ENCODE measurements at places on chromosomes 3 and 15. TPM values are rescaled to one million over a fixed set of nuclear protein-coding genes. Genes with fewer than 3 reads are reported as not detected.

DNA sequence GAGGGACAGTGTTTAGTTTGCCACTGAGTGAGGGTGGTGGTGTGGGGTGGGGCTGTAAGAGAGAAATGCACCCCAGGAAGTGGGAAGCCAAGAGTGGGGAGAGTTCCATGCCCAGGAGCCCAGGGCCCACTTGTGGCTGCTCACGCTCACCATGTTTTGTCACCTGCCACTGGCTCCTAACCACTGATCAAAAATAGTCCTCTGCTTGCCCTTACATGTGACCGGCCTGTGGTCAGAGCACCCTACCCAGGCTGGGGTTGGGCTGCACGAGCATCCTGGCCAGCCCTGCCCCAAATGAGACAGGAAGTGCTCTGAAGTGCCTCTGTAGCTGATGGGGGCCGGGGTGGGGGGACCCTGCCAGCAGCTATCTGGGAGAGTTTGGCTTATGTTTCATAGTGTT is 216.3 kb downstream of the RPLP1 start:
- DNase-seq: no peak

GRCh38 chr3:51971350-51971749 is 2.5 kb downstream of the ABHD14B start:
- no peak for DNase-seq

DNA sequence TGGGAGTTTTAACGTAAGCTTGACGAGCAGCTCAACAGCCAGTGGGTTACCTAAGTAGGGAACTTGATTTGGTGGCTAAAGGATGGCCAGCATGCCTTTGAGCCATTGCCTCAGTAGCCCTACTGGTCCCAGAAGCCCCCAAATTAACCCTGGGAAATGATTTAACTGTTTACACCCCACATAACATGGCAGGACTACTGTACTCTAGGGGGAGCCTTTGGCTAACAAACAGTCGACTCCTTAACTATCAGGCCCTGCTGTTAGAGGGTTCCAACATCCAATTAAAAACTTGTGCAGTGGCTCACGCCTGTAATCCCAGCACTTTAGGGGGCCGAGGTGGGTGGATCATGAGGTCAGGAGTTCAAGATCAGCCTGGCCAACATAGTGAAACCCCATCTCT is 9.4 kb upstream of the SMCO1 start:
- DNase-seq: no peak

- peak; percentile 70 for DNase-seq
Measured at GRCh38 chr15:65083262-65083701, 6.7 kb downstream of the KBTBD13 start.

GRCh38 chr15:70792171-70792573 is 28.8 kb upstream of the UACA start:
- no peak for DNase-seq

- peak; percentile 50 for DNase-seq
Measured at GRCh38 chr3:20130106-20130505, 55.9 kb downstream of the SGO1 start.

GABRR3 gene
- polyA plus RNA-seq: 0.03 TPM

GRCh38 chr15:81795899-81796298 is 249.9 kb downstream of the MEX3B start:
- DNase-seq: no peak

DNA sequence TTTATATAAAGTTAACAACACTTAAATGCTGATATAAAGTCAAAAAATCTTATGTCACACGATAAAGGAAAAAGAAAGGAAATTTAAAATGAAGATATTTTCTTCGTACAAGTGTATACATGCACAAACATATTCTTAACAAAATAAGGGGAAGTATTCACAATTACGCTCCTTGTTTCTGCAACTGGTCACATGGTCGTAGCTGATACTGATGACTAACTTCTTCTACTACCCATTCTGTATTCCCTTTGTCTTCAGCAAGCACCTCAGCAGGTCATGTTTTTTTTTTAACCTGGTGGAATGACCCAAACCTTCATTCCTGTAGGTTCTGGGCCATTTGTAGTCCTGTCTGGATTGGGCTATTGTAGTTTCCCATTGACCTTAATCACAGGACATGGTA is 30.0 kb upstream of the CMTM8 start:
- no peak for DNase-seq

FBXO22 gene
- 52.2 TPM for polyA plus RNA-seq

PODXL2 gene
- 44.6 TPM for polyA plus RNA-seq

- no peak for DNase-seq
Measured at GRCh38 chr3:7285505-7285904, 424.6 kb downstream of the GRM7 start.

ZNF502 gene
- polyA plus RNA-seq: 16.8 TPM

GRCh38 chr15:59791755-59792154 is 102.6 kb upstream of the BNIP2 start:
- no peak for DNase-seq

FAM107A gene
- 4.2 TPM for polyA plus RNA-seq

- no peak for DNase-seq
Measured at GRCh38 chr3:44111482-44111881, 130.2 kb upstream of the TOPAZ1 start.

DNA sequence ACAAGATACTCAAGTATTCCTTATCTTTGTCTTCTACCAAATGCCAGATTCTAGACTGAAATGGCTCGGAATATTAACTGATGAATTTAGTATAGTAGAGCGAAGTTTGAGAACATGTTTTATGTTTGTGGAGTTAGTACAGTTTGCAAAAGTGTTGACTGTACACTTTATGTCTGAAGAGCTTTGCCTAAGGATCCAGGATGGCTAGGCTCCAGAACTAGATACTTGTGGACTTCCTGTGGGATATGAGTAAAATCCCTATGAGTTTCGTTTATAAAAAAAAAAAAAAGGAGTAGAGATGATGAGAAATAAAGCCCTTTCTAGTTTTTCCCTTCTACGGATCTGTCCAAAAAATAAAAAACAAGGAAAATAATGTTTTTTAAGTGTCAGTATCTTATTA is 96.7 kb downstream of the TP63 start:
- DNase-seq: no peak

CLDN11 gene
- 192 TPM for polyA plus RNA-seq

Measured in left kidney (tissue), 8 donors.